ENCODE measurements at places on chromosomes 2 and 18. TPM values are rescaled to one million over a fixed set of nuclear protein-coding genes. Genes with fewer than 3 reads are reported as not detected.

KLHL30 gene
- total RNA-seq = 0.37 TPM

DNA sequence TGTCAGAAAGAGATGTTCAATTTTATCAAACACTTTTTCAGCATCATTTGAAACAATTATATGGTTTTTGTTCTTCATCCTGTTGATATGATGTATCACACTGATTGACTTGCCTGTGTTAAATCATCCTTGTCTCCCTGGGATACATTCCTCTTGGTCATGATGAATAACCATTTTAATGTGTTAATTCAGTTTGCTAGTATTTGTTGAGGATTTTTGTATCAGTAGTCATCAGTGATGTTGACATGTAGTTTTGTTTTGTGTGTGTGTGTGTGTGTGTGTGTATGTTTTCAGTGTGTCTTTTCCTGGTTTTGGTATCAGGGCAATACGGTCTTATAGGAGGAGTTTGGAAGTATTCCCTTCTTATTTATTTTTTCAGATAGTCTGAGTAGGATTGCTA, 325.4 kb downstream of the ZNF804A start:
- no peaks in the 10 kb centered on the region for H3K4me1 ChIP-seq
- no peaks in the 10 kb centered on the region for H3K36me3 ChIP-seq
- DNase-seq = no peak
- no peak overlapping the region for H3K27ac ChIP-seq
- H3K4me3 ChIP-seq = no peak overlapping the region
- H3K27me3 ChIP-seq = no peaks in the 10 kb centered on the region

GRCh38 chr18:33288082-33288716, 152.3 kb downstream of the CCDC178 start:
- no peak overlapping the region for H3K27ac ChIP-seq
- no peak for DNase-seq
- no peak overlapping the region for H3K4me3 ChIP-seq
- no peaks in the 10 kb centered on the region for H3K4me1 ChIP-seq

ARL6IP6 gene
- 42.0 TPM for total RNA-seq

INO80C gene
- 77.5 TPM for total RNA-seq

CRACDL gene
- 29.1 TPM for total RNA-seq

DNA sequence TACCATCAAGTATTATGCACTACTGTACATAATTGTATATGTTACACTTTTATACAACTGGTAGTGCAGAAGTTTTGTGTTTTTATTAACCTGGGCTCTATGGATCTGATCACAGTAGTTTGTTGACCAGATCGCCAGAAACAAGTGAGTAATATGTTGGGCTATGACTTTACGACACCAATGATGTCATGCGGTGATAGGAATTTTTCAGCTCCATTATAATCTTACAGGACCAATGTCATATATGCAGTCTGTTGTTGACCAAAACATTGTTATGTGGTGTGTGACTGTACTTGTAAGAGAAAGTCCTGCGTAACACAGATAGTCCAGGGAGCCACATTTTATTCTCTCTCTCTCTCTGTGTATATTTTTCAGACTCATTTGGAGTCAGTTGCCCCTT, 4.5 kb upstream of the ACOXL start:
- no peak overlapping the region for H3K27ac ChIP-seq
- no peaks in the 10 kb centered on the region for H3K27me3 ChIP-seq
- no peak overlapping the region for H3K4me3 ChIP-seq
- H3K4me1 ChIP-seq = no peaks in the 10 kb centered on the region
- DNase-seq = no peak

PRKAG3 gene
- total RNA-seq = 0.39 TPM

DNA sequence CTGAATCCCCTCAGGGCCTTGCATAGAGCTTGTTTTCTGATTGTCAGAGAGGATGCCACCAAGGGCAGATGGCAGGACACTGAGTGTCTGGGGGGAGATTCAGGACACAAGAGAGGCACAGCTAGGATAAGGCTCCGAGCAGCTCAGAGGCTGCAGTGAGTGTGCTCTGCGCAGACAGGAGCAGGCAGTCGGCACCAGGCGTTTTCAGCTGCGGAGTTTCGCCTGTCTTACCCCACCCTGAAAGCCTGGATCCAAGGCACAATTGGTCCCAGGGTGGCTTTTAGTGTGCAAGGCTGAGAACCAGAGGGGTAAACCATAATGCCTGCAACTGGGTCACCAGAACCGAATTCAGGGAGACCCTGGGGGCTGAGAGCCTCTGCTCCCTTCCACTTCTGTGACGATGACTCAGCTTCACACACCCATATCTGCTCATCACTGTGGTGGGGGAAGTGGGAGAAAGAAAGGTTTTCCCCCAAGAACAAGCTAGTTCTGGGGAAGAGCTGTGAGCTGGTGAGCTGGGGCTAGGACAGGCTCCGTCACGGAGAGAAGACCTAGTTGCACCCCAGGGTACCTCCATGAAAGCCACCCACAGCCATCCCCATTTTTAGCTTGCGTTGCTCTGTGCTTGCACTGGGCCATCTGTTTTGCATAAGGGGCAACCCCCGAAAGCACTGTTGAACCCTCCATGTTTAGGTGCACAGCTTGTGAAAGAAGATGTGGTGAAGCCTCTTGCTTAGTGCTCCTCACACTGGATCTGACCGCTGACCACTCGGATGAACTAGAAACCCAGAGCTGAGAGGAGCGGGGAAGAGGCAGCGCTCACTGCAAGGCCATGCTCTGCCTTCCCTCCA, 173.7 kb downstream of the CELF4 start:
- H3K27me3 ChIP-seq = no peaks in the 10 kb centered on the region
- no peak overlapping the region for H3K27ac ChIP-seq
- no peak for DNase-seq
- H3K4me1 ChIP-seq = no peaks in the 10 kb centered on the region
- H3K4me3 ChIP-seq = no peak overlapping the region

ANKAR gene
- 32.8 TPM for total RNA-seq

- no peak for DNase-seq
- H3K27ac ChIP-seq = no peak overlapping the region
- no peak overlapping the region for H3K4me3 ChIP-seq
- H3K4me1 ChIP-seq = peaks cover 18% of the 10 kb centered on the region
- H3K27me3 ChIP-seq = no peaks in the 10 kb centered on the region
These were observed 144.4 kb upstream of the REV1 start for GRCh38 chr2:99634234-99634633.

CCNYL1 gene
- total RNA-seq = 13.8 TPM

DNA sequence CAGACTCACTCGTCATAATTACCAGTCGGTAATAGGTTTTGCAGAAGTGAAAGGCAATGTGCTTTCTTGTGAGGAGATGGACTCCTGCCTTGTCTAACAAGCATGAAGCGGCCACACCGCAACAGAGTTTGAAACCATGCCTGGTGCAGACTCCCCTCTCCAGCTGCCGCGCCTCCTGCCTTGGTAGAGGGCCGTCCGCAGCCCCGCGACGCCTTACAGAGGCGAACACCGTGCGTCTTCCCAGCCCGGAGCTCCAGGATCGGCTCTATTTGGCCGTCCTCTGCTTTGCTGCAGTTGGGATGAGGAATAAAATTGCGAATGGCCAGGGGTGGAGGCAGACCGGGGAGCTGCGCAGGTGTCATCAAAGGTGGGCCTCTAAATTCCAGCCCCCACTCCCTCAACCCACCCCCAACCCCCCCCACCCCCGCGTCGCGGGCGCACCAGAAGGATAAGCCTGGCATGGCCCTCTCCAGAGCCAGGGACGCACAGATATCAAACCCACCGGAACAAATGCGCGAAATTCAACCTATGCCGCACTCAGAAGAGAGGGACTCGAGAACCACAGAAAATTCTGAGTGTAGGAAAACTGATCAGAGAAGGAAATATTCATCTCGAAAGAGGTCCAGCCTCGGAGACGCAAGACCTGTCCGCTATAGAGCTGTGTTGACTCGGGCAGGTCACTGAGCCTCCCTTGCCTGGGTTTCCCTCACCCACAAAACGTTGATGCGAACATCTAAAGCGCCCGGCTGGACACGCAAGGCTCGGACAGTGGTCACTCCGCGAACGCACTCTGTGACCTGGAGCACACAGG, 1.1 kb downstream of the TRABD2A start:
- no peaks in the 10 kb centered on the region for H3K27me3 ChIP-seq
- no peak for DNase-seq
- H3K4me1 ChIP-seq = peaks cover 11% of the 10 kb centered on the region
- H3K27ac ChIP-seq = no peak overlapping the region
- no peaks in the 10 kb centered on the region for H3K36me3 ChIP-seq

DNA sequence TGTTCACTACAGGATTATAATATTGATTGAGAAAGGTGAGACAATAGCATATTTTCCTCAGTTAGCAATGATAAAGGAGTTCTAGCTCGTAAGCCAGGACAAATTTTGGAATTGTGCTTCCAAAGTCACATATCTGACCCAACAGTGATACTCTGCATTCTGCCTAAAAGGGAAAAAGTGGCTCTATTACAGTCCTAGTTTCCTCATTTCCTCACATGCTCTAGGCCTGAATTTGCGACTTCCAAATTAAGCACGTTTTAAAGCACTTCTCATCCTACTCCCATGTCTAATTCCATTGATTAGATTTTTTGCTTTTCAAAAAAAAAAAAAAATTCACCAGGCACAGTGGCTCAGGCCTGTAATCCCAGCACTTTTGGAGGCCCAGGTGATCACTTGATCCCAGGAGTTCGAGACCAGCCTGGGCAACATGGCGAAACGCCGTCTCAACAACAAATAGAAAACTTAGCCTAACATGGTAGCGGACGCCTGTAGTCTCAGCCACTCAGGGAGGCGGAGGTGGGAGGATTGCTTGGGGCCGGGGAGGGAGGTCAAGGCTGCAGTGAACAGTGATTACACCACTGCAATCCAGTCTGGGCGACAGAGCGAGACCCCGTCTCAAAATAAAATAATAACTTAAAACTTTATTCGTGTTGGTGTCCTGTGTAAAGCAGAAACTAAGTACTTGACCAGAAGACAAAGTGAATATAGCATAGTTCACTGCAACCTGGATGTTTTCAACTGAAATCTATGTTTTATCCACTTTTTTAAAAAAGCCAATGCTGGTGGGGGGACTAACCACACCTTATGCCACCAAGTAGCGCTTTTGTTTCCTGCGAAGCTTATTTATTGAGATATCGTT, 1.5 kb downstream of the ESCO1 start:
- peak overlapping the region; percentile 99 for H3K27ac ChIP-seq
- peak overlapping the region; percentile 92 for H3K4me3 ChIP-seq
- peak; percentile 80 for DNase-seq
- no peaks in the 10 kb centered on the region for H3K27me3 ChIP-seq
- no peaks in the 10 kb centered on the region for H3K36me3 ChIP-seq
- peaks cover 3% of the 10 kb centered on the region for H3K4me1 ChIP-seq

DNA sequence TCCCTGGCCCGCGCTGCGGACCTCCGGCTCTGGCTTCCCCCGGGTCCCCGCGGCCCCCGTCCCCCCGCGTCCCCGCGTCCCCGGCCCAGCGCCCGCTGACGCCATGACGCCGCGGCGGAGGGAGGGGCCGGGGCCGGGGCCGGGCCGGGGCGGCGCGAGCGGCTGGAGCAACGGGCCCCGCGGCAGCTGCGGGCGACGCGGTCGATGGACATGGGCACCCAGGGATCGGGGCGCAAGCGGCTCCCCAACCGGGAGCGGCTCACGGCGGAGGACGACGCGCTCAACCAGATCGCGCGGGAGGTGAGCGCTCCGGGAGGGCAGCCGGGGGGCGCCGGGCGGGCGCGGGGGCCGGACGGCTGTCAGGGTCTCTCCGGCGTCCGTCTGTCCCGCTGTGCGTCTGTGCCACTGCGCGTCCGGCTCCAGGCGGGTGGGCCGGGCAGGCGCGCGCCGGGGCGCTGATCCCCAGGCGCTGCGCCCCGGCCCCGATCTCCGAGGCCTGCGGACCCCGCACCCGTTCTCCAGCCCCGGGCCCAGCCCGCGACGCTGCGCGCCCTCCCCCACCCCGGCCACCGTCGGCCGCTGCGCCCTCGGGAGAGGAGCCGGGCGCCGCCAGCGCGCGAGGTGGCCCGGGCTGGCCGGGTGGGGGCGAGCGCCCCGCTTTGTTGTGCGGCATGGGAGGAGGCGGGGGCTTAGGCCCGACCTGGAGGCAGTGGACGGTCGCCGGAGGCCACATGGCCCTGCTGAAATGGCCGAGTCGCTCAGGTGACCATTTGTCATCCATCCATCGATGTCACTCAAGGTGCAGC, at the start of gene LRRFIP1:
TSS of gene LRRFIP1 (plus strand) at position 147 of the 806 bp plus-strand sequence. CDS start at position 205, 58 bp downstream.
- H3K4me1 ChIP-seq = peaks cover 5% of the 10 kb centered on the region
- no peaks in the 10 kb centered on the region for H3K36me3 ChIP-seq
- peak within 1 kb of the TSS; percentile 61 for H3K4me3 ChIP-seq
- H3K27me3 ChIP-seq = no peaks in the 10 kb centered on the region
- no peak for DNase-seq

DNA sequence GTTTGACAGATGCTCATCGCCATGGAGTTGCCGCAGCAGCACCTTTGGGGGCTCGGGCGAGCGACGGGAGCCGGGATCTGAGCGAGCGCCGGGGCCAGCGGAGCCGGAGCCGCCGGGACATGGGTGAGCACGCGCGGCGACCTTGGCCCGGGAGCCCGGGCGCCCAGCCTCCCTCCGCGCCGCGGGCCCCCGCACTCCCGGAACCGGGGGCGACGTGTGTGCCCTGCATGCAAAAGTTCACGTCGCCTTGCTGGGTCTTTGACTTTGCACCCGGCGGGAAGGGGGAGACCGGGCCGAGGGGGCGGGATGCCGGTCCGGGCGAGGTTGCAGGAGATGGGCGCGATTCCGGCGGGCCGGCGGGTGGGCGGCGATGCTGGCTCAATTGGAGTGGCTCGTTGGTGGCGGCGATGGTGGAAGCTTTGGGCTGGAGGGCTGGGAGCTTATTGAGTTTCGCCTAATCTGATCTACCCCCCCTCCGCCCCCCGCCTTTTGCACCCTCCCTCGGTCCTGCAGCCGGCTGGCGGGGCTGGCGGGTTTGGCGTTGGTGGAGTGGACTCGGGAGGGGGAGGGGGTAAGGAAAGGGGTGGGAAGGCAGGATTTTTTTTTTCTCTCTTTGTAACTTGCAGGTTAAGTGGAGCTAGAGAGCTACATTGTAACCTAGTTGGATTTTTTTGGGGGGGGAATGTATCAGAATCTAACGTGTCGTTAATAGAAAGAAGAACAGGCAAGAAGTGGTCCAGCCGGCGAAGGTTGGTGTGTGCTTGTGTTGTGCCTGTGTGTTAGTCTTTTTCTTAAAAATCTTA, at the start of gene SETBP1:
TSS of gene SETBP1 (plus strand) at position 616 of the 803 bp plus-strand sequence. CDS start 20,459 bp downstream, outside the sequence.
- peak; percentile 77 for DNase-seq
- H3K27me3 ChIP-seq = no peaks in the 10 kb centered on the region
- peak within 1 kb of the TSS; percentile 96 for H3K27ac ChIP-seq
- peaks cover 15% of the 10 kb centered on the region for H3K4me1 ChIP-seq
- H3K36me3 ChIP-seq = no peaks in the 10 kb centered on the region

CERKL gene
- total RNA-seq = 2.1 TPM

GRCh38 chr18:78595924-78596573, 383.6 kb upstream of the SALL3 start:
- no peak overlapping the region for H3K4me3 ChIP-seq
- H3K27ac ChIP-seq = no peak overlapping the region
- no peaks in the 10 kb centered on the region for H3K27me3 ChIP-seq
- H3K36me3 ChIP-seq = no peaks in the 10 kb centered on the region
- DNase-seq = no peak
- no peaks in the 10 kb centered on the region for H3K4me1 ChIP-seq
